Effector memory CD8-positive, alpha-beta T cell (primary cell): ENCODE measurements at places on chromosomes 13 and 19.

GRCh38 chr13:77351315-77351714 is 24.4 kb upstream of the MYCBP2 start:
- DNase-seq = no peak

DNA sequence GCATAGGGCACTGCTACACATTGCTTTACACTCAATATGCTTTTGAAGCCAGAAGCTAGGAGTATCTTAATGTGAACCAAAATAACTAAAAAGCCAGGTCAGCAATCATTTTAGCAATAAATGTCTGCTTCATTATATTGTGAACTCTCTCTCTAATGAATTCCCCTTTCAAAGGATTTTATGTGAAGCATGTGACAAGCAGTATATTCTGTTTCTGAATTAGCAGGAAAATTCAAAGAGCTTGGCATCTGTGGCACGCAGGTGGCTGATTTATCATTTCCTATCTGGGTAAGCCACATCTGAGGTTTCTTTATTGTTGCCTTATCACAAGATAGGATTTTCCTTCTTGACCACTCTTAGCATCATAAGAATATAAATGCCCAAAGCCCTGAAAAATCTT is 56.8 kb upstream of the KLF12 start:
- DNase-seq = no peak

DNA sequence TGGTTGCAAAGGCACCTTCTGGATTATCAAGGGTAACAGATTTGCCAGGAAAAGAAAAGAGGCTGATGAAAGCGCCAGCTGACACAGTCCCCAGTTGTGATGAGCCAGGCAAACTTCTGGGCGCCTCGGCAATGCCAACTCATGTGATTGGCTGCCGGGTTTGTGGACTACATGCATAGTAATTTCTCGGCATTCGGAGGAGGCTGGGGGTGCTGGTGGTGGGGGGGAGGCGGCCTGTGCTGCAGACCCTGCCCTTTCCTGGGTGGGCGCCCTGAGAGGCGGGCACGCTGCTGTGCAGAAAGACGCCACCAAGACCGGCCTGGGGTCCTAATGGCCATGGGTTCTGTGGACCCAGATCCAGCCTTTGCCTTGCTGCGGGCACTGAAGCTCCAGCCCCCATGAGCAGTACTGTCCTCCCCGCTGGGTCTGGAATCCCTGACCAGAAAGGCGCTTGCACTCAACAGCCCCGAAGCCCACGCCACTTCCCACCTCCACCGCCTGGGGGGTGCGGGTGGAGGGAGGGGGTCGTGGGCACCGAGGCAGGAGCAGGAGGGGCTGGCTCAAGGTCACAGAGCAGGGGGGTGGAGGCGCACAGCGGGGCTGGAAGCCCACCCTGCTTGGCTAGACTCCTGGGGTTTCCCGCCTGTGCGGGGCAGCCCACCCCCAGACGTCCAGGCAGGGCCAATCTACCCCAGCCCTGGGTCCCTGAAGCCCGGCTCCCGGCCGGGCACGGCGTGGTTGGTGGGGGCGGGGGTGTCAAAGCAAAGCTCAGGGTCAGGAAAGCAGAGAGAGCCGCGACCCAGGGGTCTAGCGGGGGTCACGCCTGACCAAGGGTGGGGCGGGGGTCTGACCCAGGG is 1.0 kb downstream of the DIRAS1 start:
- no peak for DNase-seq

DNA sequence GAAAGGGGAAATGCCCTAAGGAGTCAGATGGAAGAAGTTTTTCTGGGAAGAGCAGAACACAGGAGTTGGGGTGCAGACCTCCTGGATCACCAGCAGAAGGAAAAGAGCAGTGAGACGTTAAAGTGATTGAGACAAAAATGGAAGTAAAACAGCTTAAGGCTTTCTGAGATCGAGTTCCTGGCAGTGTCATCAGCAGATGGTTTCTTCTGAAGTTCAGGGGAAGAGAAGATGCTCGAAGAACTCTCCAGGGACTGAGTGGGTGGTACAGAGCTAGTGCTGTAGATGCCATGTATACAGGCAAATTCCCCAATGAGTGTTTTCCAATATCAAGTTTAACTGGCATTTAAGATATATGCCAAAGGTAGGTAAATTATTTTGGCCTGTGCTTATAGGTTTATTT is 272.2 kb upstream of the KLF12 start:
- no peak for DNase-seq

DNA sequence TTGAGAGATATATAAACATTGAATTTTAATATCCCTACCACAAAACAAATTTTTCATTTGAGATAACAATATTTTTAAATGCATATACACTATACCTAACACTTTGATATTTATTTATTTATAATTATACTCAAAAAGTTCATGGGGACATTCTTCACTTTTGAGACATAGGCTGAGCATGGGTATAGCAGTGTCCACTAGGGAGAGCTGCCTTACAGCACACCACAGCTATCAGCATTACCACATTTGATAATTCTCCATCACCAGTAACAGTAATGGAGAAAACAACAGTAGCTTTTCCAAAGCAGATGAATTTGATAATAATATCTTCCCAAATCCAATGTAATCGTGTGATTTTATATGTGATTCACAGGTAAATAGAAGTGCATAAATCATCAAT is 626.1 kb downstream of the DACH1 start:
- no peak for DNase-seq

- no peak for DNase-seq
These were observed 4.9 kb downstream of the PTGER1 start for GRCh38 chr19:14470031-14470876.

- peak; percentile 30 for DNase-seq
These were observed 846 bp upstream of the PRKACA start for GRCh38 chr19:14118165-14119051.

DNA sequence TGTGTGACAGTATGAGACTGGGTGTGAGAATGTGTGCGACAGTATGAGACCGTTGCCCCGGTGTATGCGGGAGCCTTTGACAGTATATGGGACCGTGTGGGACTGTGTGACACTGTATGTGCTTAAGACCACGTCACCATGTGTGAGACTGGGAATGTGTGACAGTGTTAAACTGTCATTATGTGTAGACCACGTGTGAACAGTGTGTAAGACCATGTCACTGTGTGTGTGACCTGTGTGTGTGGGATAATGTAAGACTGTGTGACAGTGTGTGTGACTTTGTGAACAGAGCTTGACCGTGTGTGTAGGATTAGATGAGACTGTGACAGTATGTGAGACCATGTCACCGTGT is 549 bp downstream of the ZNF583 start:
- DNase-seq = no peak

DNA sequence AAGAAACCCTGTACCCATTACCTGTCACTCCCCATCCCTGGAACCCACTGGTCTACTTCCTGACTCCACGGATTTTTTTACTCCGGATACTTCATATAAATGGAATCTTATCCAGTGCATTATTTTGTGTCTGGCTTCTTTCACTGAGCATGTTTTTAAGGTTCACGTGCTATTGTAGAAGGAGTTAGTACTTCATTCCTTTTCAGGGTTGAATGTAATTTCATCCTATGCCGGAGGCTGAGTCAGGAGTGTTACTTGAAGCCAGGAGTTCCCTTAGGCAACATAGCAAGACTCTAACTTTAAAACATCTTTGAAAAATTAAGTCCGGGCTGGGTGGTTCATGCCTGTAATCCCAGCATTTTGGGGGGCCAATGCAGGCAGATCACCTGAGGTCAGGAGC is 17.9 kb upstream of the ELAVL1 start:
- no peak for DNase-seq

DNA sequence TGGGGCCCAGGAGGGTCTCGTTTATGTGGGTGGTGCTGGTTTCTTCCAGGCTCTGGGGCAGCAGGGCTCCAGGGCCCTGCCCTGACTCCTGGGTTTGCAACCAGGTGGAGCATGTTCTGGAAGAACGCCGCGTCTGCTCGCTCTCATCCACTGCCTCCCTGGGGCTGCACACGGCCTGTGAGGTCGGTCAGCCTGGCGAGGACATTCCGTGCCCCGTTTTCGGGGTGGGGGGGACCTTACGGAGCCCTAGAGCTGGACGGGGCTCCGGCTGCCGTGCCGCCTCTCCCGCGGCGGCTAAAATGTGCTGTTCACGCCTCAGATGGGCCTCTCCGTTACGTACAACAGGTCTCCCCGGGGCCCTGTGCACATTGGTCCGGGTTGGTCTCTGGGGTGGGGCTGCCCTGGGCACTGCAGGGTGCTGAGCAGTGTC is 3.3 kb downstream of the GNA11 start:
- DNase-seq = no peak

- no peak for DNase-seq
These were observed 192.3 kb downstream of the TEX29 start for GRCh38 chr13:111512707-111513106.

- no peak for DNase-seq
These were observed 104.0 kb downstream of the DGKH start for GRCh38 chr13:42152495-42152894.

- no peak for DNase-seq
These were observed 1.4 kb downstream of the PSMD8 start for GRCh38 chr19:38375748-38376147.

GRCh38 chr13:49146950-49147355 is 73.2 kb upstream of the MLNR start:
- no peak for DNase-seq

DNA sequence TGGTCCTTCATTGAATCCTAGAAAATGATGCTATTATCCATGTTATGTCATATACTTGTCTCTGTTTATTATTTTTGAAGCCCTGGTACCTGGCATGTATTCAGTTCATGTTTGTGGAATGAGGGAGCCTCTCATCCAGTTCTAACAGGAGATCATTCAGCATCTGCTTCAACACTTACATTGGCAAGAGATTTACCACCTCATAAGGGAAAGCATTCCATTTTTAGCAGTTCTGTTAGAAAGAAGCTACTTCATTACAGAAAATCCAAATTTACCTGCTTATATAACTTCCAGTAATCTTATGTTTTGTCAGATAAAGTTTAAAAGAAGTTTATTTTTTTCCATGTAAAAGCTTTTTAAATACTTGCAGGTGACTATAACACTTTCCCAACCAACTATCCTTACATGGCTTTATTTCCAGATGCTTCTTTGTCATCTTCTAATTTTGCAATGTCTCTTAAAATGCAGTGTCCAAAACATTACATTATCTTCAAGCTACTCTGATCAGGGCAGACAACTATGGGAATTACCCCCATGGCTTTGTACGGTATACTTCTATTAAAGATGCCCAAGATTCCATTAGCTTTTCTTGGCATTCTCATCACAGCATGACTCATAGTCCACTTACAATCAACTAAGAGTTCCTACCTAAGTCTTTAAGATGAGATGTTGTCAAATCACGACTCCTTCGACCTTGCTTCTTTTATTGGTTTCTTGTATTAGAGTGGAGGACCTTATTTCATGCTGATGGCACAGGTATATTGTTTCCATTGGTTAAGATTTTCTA is 262.1 kb downstream of the PCDH9 start:
- no peak for DNase-seq

- no peak for DNase-seq
These were observed 62.0 kb upstream of the KLF2 start for GRCh38 chr19:16262618-16263017.

- DNase-seq = peak; percentile 84
These were observed 1.3 kb downstream of the HCST start for GRCh38 chr19:35903550-35904179.

DNA sequence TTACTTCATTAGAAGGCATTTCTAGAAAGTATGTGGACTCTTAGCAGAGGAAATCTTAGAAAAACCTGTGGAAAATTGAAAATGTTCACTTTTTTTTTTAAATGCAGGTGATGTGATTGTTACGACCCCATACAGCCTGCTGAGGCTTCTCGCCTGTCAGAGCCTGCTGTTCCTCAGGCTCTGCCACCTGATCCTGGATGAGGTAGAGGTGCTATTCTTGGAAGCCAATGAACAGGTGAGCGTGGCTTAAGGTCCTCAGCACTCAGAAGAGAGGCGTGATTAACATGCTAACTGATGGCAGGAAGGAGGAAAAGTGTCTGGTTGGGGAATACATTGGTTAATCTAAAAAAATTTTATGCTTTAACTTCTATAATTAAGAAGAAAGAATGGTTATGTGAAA is 71.4 kb downstream of the SLC7A9 start:
- DNase-seq = no peak

- DNase-seq = no peak
These were observed 25.3 kb downstream of the CILP2 start for GRCh38 chr19:19563348-19563848.

DNA sequence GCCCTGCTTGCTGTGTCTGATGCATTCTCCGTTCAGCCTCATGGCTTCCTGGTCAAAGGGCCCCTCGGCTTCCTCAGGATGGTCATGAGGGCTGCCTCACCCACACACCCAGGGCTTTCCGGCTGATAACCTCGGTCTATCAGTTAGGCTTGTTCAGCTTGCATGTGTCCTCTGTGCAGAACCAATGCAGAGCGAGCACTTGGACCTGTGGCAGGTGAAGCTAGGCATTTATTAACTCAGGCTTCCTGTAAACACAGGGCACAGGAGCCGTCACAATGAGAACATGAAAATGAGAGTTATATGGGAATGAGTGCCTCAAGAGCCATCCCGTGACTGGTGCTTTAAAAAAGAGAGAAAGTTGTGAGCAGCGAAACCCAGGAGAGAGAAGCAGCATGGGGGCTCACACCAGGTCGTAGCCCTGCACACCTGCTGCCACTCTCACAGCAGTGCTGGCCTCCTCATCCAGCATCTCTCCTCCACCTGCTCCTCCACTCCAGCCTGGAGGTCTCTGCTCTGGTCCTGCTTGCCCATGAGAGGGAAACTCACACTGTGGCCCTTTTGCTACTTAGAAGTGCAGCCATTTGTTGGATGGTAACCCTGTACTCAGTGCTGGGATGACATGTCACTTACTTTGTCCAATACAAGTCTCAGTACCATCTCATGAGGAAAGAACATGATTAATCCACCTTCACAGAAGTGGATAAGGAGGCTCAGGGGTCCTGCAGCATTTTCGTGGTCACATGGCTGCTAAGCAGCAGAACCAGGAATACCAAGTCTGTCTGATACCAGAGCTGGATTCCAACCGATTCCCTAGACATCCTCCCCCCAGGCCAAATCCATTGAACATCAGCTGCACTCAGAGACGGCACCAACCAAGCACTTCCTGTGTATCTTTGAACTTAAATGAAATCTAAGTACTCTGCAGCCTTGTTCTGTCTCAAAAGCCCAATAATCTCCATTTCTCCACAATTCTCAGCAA is 50.5 kb upstream of the IRS2 start:
- DNase-seq = no peak

DNA sequence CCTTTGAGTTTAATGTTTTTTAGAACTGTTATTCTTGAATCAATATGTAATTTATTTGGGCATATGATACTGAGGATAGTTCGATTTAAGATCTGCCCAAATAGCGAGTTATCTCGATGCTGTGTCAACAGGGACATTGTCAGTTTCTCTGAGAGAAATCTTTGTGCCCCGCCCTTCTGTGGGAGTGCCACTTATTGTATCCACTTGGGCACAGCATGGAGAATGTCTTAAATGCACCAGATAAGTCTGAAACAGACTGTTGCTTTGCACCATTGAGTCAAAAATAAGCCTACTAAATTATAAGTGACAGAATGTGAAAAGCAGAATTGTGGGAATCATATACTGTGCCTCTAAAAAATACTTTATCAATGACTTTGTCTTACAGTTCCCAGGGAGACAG is 45.6 kb downstream of the RNASEH2B start:
- no peak for DNase-seq

- DNase-seq = no peak
These were observed 35.8 kb upstream of the XPO4 start for GRCh38 chr13:20938302-20938701.

- no peak for DNase-seq
These were observed 56.3 kb downstream of the TNFSF13B start for GRCh38 chr13:108325863-108326262.
